ENCODE measurements at places on chromosomes 7 and 10.

DNA sequence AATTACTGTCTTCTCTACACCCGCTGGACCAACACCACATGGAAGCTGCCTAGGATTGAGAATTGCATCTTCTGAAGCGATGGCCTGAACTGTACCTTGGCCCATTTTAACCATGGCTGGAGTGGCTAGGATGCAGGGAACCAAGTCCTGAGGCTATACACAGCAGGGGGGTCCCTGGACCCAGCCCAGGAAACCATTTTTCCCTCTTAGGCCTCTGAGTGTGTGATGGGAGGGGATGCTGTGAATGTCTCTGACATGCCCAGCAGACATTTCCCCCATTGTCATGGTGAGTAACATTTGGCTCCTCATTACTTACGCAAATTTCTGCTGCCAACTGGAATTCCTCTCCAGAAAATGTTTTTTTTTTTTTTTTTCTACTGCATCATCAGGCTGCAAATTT is 822.7 kb downstream of the PCDH15 start:
- no peak for DNase-seq

DNA sequence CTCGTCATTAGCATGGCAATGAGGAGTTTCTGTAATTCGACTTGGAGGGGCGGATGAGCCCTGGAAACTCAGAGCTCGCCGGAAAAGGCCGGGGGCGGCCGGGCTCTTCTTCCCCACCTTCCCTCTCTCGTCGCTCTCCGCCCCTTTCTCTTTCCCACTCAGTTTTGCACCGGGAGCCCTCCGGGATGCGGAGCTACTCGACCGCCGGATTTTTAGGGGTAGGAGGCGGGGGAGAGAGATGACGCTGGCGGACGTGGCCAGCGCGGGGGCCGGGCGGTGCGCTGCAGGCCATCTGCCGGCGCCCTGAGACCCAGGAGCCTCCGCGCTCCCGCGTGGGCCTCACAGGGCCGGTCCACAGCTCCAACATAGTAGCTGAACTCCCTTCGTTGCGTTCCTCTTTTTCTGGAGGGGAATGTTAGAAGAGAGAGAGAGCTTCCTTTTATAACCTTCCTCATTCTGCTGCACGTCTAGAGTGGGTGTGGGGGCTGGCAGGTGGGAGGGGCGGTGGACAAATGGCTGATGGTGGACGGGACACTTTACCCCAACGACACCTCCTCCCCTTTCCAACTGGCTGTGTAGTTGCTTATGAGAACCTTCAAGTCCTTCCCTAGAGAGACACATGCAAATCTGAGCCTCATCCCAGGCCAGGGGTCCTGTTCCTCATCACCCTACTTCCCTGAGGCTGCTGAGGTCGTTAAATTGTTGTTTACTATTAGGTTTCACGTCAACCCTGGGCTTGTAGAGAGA is 1.1 kb upstream of the HOXA1 start:
- DNase-seq = no peak

DNA sequence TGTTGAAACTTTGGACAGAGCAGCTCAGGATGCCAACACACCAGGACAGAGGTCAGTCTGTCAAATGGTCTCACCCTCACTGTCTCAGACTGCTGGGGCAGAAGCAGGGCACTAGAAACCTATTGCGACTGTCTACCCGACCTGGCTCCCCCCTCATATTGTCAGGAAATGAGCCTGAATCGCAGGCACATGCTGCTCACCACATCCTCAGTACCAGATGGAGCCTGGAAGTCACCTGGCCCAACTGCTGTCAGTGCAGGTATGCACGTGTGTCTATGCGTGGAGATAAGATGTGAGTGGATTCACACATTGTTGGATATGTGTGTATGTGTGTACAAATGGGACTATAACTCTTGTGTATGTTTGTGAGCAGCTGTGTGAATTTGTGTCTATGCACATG is 3.2 kb upstream of the CDHR1 start:
- DNase-seq = no peak

GRCh38 chr7:91875851-91876250 is 4.7 kb downstream of the MTERF1 start:
- DNase-seq = no peak

- DNase-seq = no peak
Observed at GRCh38 chr10:335151-335800, 200.0 kb downstream of the ZMYND11 start.

- no peak for DNase-seq
Observed at GRCh38 chr10:77248104-77248790, 389.4 kb downstream of the KCNMA1 start.

DNA sequence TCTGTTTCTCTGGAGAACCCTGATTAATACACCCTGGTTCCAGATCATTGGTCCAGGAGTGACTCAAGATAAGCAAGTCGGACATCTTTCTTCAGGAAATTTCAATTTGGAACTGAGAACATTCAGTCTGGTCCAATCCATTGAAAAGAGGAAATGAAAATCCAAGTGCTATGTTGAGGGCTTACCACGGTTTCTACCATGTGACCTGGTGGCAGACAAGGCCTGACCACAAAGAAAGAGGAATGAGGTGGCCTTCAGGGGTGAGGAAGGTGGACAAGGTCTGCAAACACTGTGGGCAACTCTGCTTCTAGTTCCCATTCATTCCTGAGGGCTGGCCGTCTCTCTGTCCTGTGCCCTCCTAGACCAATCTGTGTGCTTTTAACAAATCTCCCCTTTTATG is 149.2 kb upstream of the GHITM start:
- DNase-seq = no peak

- DNase-seq = no peak
Observed at GRCh38 chr10:27607591-27607990, 103.5 kb downstream of the RAB18 start.

DNA sequence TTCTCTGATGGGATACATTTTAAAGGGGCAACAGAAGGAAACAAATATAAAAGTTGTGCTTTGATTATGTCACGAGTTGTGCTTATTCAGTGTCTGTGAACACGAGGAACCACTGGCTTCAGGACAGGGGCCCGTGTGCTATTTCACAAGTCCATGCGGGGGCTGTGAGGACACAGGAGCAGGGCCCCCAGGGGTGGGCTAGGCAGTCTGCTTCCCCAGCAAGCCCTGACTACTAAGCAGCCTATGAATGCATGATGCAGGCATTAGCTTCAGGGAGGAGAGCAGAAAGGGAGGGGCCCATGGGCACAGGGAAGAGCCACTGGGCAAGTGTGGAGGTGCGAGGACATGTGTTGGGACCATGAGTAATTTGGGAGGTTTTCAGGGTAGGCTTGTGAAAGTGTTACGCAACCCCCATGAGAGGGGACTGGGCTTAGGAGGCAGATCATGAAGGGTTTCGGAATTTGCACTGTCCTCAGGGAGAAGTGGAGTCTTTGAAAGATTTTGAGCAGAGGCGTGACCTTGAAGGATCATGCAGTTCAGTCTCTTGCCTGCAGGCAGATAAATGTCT is 424.9 kb downstream of the CALN1 start:
- DNase-seq = no peak

GRCh38 chr10:90862908-90863514 is 5.2 kb upstream of the HTR7 start:
- no peak for DNase-seq

- DNase-seq = no peak
Observed at GRCh38 chr10:34607894-34608293, 207.2 kb downstream of the PARD3 start.

DNA sequence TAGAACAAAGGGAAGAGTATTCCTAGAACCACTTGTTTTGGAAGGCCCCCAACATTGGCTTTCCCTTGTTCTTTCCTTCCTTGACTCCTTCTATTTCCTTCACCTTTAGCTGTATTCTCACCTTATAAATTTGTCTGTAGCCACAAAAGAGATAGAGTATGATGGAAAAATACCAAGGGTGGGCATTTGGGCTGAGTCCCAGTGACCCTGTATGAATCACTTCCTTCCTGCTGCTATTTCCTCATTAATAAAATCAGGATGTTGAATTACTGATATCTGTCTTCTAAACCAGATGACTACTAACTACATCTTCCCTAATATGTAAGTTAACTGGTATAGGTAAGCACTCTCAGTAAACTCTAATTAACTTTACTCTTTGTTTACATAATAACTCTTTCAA is 55.1 kb downstream of the IFIT5 start:
- DNase-seq = no peak

DNA sequence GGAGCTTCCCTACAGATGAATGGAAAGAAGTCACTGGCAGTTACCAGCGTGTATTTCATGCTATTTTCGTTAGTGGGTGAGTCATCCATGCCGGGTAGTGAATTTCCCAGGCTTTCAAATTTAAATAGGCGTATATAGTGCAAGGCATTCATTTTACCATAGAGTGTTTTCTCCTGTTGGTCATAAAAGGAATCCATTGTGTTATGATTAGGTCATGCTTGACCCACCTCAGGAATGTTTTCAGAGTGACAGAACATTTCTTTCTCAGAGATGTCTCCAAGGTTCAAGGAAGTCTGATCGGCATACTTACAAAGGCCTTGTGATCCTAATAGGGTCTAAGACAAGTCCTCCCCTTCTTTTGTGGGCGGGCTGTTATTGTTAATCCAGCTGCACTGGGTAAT is 110.7 kb downstream of the AKR1D1 start:
- no peak for DNase-seq

DNA sequence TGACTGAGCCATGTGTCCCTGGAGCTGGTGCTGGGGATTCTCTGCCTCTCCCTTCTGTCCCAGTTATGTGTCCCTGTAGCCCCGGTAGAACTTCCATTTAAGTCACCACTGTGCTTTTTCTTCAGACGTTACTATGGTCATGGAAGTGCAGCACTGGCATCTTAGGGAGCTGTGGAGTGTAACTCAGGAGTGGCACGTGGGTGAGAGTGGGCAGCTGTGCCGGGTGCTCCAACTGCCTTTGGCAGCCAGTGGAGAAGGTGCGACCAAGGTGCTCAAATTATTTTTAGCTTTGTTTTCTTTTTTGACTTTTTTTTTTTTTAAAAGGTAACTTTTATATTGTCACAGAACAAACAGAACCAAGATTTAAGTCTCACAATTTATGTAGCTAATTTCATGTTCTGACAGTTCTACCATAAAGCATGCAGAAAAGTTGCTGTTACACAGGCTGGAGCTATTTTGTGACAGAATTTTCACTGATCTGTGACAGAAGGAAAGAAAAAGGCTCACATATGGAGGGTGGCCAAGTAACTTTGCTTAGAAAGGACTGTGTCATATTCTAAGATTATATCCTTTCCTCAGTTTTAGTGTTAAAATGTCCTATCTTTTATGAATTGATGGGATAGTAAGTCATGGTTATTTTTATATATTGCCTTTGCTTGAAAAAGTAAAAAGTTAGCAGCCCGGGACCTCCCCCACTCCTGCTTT is 73.9 kb downstream of the SH2D4B start:
- no peak for DNase-seq

GRCh38 chr7:148296994-148297644 is 293.4 kb upstream of the C7orf33 start:
- no peak for DNase-seq

DNA sequence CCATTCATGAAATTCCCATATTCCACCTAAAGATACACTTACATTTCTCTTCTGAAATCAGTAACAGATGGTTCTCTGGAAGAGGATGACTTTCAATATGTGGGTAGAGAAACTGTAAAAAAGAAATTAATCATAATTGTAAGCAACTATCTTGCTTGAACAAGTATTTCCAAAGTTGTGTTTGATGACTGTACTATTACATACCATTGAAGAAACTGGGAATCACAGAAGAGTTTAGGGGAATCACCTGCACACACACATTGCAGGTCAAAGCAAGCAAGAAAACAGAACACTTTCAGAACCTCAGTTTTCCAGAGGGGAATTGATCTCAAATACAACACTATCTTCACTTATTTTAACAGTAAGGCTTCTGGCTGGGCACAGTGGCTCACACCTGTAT is 33.6 kb downstream of the GSAP start:
- no peak for DNase-seq

DNA sequence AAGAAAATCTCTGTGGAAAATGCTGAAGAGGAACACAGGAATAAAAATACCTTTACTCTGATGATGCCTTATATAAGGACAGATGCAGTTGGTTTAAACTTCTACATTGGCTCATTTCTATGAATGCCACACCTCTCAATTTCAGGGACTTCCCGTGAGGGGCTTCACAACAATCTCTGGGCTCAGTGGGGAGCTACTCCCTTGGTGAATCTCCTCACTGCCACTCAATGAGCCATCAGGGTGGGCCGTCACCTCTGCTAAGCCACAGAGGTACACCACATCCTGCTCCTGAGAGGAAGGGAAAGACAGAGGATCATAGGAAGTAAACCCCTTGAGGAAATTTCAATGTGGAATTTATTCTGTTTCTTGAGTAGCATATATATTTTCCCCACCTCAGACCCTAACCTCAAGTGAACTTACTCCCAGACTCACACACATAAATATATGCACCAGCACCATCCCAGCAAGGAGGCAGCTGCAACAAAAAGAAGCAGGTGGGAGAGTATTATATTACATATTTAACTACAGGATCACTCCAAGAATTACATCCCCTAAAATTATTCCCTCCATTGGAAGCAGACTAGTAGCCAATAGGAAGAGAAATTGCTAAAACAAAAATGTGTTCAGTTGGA is 63.3 kb upstream of the PRSS1 start:
- no peak for DNase-seq
